ENCODE measurements at places on chromosomes 4 and X. TPM values are rescaled to one million over a fixed set of nuclear protein-coding genes. Genes with fewer than 3 reads are reported as not detected.

DNA sequence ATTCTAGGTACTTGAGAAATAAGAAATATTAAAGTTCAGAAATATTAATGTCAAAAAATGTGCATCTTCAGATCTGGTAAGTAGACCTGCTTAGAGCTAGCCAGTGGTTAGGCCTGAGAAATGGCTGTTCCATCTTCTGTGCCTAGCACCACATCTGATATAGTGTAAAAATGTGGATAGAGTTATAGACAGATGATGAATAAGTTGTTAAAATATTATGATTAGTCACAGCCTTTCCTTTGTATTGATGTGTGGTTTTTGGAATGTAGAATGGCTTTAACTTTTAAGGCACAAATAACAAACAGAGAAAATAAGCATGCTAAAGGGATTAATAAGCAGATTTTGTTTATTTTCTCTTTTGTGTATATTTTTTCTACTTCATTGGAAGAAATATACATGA is 133.5 kb upstream of the NUDT6 start:
- no peak for DNase-seq

DNA sequence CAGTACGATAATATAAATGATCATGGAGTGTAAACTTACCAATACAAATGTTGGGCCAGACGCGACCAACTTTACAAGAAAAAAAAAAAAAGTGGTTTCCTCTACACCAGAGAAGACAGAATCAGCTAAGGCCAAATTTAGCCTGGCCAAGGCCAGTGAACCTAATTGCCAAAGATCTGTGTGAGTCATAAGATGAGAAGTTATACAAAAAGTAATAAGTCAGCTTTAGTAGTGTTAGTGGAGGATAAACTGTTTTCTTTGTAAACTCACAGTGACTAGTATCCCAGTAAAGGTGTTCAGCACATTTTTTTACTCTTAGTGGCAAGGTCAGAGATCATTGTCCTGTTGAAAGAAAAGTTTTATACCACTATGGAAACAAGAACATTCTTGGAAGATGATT is 531.4 kb upstream of the TECRL start:
- no peak for DNase-seq

- no peak for DNase-seq
These were observed 932.6 kb downstream of the C4orf33 start for GRCh38 chr4:130028552-130028951.

DNA sequence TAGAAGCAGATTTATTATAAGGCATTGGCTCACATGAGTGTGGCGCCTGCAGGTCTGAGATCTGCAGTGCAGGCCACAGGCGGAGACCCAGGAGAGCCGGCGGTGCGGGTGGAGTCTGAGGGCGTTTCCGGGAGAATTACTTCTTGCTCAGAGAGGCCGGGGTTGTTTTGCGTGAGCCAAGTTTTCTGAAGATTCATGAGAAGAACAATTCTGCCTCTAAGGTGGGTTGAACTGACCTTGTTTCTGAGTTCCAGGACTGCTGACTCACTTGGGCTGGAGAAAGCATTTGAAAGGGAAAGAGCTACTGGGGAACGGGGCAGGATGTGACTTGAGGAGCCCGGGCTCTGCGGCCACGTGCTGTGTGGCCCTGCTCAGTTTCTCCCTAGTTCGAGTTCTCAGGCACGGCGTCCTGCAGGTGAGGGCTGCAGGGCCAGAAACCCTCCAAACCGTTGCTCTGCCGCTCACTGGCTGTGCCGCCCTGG is 36.7 kb upstream of the SORCS2 start:
- DNase-seq = no peak

DNA sequence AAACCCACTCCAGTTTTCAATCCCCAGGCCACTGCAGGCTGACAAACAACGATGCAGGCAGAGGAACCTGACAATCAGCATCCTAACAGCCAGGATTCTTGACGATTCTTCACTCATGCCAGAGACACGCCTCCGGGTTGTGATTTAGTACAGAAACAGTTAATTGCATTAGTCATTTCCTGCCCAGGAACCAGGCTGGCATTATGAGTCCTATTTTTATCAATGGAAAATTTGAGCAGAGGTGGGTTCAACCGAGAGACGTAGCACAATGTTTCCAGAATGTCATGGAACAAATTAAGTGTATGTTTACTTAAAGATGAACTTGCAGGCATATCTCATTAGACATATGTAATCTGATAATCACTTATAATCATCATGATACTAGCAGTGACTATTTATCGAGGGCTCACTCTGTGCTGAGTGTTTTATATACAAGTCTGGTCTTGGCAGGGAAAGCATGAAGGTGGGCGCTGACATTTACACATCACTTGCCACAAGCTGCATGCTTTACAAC is 159.7 kb downstream of the NSUN7 start:
- DNase-seq = peak; percentile 34

GRCh38 chr4:179110816-179111215 is 1668.6 kb upstream of the AGA start:
- no peak for DNase-seq

- DNase-seq = no peak
These were observed 6.6 kb downstream of the ZFX start for GRCh38 chrX:24156177-24156576.

DNA sequence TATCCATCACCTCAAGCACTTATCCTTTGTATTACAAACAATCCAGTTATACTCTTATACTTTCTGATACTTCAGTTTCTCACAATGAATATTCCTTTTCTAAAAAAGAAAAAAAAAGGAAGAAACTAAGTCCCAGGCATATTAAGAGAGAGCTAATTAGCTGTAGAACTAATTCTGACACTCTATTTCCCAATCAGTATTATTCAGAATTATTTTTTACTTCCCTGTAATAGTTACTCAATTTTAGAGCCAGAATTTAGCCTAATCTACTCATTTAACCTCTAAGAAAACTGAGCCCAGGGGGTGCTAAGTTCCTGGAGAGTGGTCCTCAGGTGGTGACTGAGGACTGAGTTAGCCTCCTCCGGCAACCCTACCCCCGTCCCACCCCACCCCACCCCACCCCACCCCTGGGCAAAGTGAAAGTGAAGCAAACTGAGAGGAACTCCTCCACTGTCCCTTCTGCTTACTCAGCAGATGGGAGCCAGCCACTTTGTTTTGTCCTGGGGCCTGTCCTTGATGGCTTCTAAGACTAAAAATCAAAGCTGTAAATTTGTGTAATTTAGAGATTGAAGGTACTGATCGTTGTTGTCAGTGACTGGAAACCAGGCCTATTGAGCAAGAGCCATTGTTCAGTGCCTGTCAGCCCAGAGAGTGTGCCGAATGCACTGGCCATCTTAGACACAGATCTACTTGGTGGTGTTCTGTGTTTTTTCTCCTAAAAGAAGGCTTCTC is 162.1 kb downstream of the CBR4 start:
- peak; percentile 59 for DNase-seq

DNA sequence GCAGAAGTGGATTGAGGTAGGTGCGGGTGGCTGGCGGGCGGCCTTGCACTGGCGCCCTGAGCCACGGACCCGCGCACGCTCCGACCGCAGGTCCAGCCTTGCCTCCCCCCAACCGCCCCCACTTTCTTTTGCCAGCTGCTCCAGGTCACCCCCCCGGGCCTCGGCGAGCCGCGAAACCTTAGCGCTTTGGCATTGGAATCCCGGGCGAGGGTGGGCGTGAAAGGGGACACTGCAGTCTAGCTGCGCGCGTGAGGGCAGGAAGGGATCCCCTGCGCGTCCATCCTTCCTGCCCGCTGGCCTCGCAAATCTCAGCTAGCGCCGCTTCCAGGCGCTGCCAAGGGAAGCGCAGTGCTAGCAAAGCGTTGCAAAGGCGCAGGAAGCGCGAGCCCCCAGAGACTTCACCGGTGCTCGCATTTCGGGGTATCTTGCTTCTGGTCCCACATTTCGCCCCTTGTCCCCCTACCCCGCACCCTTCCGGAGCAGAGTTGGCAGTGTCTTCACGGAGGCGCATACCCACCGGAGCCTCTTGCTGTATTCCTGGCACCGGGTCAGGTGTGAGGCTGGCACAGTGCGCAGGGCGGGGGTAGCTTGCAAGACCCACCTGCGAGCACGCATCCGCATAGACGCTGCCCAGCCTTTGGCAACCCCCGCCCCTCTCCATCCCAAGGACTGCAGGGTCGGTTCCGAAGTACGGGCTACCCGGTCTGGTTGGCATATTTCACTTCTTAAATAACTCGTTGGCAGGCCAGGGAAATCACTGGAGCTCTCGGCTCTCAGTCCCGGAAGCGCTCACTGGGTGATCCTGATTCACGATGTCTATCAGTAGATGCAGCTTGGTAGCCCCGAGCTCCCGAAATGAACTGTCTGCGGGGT is 104.4 kb downstream of the UCHL1 start:
- DNase-seq = no peak

DNA sequence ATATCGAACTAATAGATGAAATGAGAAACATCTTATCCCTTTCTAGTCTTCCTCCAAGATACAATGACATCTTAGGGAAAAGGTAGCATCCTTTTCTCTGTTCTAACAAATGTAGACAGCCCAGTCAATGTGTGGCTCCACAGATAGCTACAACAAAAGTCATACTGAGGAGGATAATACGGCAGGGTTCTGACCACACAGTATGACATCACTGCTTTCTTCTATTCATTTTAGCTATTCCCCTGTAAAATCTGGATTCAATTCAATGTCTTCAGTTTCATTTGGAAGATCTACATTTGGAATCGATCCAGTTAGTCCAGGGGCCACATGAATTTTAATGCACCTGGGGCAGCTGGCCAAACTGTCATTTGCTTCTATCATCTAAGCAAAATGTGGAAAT is 51.4 kb downstream of the ENOX2 start:
- no peak for DNase-seq

- no peak for DNase-seq
These were observed 16.9 kb downstream of the MFAP3L start for GRCh38 chr4:170009291-170009690.

DNA sequence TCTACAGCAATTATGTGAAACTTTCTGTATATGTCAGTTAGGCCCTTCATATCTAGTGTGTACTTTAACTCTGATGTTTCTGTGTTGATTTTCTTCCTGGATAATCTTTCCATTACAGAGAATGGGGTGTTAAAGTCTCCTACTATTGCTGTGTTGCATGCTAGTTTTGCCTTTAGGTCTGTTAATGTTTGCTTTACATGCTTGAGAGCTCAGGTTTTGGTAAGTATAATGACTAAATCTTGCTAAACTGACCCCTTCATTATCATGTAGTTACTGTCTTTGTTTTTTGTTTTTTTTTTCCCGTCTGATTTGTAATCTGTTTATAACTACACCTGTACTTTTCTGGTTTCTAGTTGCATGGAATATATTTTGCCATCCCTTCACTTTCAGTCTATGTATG is 63.6 kb upstream of the UGT2B15 start:
- no peak for DNase-seq

- DNase-seq = no peak
These were observed 14.7 kb upstream of the SEC24D start for GRCh38 chr4:118850488-118851173.

DNA sequence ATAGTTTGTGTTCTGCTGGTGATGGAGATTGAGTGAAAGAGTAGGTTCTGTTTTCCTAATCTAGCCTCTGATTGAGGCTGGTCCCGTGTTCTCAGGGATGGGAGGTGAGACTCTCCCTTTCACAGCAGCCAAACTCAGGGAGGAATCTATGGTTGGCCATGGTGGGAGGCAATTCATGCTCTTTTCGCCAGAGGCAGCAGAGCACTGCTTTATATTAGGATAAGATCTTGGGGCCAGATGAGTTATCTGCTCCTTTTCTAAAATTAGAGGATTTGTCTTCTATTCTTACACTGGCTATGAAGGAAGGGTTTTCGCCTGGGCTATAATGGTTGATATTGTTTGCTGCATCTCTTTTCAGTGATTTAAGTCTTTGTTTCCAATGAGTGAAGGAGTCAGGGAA is 63.9 kb upstream of the NLGN4X start:
- DNase-seq = no peak

GRCh38 chr4:94700298-94700697 is 57.5 kb upstream of the BMPR1B start:
- no peak for DNase-seq

GRCh38 chr4:99859618-99860017 is 34.6 kb downstream of the LAMTOR3 start:
- no peak for DNase-seq

DNA sequence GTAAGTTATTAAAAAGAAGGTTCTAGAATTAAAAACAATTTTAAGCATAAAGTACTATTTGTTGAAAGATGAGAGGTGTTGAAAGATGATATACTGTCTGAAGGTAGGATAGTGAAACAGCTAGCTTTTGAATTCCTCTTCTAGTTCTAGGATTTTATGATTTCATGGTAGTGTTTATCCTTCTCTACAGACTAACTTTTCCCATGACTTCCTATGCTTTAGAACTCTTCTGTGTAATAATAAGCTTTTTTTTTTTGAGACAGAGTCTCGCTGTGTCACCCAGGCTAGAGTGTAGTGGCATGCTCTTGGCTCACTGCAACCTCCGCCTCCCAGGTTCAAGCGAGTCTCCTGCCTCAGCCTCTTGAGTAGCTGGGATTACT is 96.0 kb upstream of the NUDT6 start:
- no peak for DNase-seq

DNA sequence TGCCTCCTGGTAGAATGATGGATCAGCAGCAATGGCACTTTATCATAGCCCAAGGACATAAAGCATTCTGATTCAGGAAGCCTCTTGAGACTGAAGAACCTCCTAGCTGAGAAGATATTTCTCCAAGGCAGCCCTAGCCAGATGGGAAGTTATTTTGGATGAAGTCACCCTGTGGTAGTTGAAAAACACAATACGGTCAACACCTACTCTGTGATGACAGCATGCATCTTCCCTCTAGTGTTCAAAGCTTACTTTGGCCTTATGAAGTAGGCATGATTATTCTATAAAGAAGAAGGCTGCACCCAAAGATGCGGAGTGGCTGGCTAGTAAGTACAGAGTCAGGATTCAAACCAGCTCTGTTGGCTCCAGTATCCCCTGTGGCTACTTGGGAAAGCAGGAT is 47.9 kb downstream of the TLR10 start:
- no peak for DNase-seq

The MTMR8 gene
- not detected for total RNA-seq

The RFC1 gene
- 57.9 TPM for total RNA-seq

The CTAG1A gene
- total RNA-seq = not detected

The F11 gene
- not detected for total RNA-seq

The STS gene
- 2.4 TPM for total RNA-seq

The SOWAHB gene
- total RNA-seq = not detected

The HTR2C gene
- total RNA-seq = not detected

The F8A2 gene
- total RNA-seq = not detected

The XK gene
- 2.8 TPM for total RNA-seq

The F8A3 gene
- 5.6 TPM for total RNA-seq

The MAP7D3 gene
- 27.5 TPM for total RNA-seq

Data from SJSA1 (cell line).